Panc1 (cell line): ENCODE measurements at places on chromosomes 6 and 20.

DNA sequence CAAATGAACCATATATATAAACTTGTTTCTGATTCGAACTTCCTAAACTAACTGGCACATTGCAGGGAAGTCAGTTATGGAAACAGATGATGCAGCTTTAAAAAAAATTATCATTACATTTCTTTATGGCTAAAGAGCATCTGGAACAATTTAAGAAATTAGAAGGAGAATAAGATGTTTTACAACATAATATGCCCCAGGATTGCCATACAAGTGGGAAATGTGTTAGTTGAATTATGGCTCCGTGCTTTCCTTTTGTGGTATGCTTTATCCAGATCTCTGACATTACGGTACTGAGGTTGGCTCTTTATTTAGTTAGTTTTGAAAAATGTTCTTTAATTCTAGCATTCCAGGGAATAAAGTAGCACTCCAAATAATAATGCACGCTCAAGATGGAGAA, 343.0 kb upstream of the ZFP64 start:
- DNase-seq, result no peak

- no peak for DNase-seq
Measured at GRCh38 chr20:3654326-3655130, 8.7 kb downstream of the GFRA4 start.

GRCh38 chr20:56872620-56873458, 243.7 kb downstream of the TFAP2C start:
- DNase-seq, result no peak

DNA sequence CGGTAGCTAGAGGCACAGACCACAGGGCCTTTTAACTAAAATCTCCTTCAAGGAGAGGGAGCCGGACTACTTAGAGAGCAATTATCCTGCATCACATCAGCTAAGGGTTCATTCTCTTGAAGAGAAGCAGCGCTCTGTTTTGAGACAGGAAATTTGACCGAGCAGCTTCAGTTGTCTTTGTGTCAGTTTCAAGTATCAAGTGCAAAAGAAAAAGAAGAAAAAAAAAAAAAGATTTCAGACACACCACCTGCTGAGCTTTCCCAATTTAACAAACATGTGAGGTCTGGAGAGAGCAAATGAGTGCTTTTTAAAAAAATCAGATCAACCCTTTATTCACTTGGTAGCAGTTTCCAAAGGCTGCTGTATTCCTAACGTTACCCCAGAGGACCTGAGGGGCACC, 273.5 kb upstream of the POU3F2 start:
- no peak for DNase-seq

DNA sequence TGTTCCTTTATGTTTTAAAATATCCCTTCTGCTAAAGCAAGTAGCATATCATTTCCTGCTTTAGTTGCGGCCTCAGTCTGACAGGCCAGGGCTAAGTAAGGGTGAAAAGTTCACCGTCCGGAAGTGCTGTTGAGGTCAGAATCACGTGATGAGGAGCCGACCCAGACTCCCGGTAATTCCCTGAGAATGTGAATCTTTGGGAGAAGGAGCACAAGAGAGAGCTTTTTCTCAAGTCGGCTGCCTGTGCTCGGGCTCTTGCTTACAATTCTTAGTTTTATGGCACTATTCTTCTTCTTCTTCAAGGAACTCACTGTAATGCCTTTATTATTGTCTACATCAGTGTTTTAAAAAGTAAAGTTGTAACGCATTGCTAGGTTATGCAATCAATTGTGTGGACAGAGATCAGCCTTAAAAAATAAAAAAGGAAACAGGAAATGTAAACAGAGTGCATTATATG, 309.3 kb downstream of the PRL start:
- DNase-seq, result no peak

GRCh38 chr6:89386917-89387491, 25.1 kb downstream of the RRAGD start:
- DNase-seq, result no peak

DNA sequence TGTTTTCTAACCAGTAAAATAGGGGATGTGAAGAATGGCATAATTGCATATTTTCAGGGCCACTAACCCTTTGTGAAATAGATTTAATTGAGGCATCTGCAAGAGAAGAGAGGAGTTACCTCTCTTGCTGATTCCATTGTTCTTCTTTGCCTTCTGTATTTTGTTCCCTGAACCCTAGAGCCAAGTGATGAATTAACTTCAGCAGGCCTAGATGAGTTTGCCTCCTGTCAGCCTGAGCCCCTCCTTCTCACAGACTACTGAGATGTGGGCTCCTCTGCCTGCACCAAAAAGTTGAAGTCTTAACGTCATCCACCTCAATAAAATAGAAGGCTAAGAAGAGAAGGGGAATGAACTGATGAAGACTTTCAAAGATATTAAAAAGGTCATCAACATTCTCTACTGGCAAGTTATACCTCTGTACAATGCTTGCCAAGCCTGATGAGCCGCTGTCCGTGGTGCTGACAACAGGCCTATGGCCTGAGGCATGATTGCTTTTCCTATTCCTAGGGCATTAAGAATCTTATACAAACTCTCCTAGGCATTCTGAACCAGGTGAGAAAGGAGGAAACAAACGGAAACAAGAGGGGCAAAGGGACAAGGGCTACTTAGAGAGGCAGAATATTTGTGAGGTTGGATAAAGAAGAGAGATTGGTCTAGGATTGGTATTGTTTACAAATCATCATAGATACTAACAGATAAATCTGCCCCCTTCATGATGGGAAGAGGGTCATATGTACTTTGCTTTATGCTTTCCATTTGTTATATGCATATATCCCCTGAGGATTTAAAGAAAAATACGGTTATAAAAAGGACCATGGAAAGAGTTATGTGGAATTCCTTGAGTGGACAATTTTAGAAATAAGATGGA, 46.8 kb downstream of the CD24 start:
- no peak for DNase-seq

DNA sequence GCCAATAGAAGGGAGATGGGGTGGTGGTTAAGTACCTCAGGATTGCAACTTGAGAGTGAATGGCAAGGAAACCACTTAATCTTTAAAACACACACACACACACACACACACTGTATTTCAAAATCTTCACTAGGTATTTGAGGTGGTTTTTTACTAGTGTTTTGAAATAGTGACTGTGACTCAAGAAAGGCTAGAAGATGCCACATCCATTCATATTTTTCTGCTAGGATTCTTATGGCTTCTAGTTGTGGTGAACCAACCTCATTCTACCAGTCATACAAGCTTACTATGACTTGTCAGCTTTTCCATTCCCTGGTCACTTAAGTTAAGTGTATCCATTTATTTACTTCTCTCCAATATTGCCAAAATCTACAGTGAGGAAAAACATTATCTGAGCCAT, 519.4 kb upstream of the JAG1 start:
- DNase-seq, result no peak

DNA sequence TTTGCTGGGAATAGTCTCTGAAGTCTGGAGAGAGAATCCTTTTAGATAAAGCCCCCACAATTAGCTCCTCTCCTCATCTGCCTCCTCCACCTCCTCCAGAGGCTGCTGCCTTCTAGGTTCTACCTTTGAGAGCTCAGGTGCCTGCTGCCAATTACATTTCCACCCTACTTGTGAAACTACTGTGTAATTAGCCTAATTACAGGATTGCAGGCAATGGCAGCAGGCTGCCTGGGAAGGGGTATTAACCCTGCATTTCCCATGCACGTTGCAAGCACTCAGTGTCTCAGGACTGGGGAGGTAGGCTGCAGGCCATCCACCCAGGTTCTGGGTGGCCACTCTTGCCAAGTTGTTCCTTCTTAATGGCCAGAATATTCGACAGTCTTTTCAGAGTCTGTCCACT, 215.6 kb upstream of the ZNF217 start:
- DNase-seq, result no peak

DNA sequence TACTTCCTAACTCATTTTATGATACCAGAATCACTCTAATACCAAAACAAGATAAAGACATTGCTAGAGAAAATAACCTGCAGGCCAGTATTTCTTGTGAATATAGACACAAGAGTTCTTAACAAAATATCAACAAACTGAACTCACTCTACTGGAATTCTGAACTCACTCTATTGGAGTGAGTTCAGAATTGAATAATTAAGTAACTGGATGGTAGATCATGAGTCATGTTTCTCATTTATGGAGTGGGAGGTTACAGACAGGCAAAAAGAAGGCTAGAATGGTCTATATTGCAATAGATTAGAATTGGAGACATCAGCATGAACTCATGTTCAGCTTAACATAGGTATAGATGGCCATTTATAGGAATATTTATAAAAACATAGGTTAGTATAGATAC, 26.6 kb upstream of the C6orf58 start:
- DNase-seq, result no peak

DNA sequence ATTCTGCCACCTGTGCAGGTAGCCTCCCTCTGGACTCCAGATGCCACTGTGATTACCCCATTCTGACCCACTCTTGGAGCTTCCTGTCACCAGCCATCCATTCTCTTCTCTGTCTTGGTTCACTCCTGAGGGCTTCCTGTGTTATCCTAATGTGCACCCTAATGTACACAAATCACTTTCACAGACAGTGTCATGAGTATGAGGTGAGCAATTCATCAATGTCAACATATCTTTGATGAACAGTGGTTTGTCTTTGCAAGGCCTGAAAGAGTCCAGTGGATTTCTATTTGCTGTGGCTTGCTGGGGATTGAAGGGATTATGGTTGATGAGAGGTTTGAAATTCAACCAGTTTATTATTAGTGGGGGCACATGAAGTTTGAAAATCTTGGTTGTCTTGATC, 63.8 kb upstream of the EEF1E1 start:
- DNase-seq, result no peak

GRCh38 chr6:92415656-92416055, 1003.7 kb downstream of the EPHA7 start:
- no peak for DNase-seq

GRCh38 chr20:52616629-52617028, 355.5 kb upstream of the TSHZ2 start:
- no peak for DNase-seq

DNA sequence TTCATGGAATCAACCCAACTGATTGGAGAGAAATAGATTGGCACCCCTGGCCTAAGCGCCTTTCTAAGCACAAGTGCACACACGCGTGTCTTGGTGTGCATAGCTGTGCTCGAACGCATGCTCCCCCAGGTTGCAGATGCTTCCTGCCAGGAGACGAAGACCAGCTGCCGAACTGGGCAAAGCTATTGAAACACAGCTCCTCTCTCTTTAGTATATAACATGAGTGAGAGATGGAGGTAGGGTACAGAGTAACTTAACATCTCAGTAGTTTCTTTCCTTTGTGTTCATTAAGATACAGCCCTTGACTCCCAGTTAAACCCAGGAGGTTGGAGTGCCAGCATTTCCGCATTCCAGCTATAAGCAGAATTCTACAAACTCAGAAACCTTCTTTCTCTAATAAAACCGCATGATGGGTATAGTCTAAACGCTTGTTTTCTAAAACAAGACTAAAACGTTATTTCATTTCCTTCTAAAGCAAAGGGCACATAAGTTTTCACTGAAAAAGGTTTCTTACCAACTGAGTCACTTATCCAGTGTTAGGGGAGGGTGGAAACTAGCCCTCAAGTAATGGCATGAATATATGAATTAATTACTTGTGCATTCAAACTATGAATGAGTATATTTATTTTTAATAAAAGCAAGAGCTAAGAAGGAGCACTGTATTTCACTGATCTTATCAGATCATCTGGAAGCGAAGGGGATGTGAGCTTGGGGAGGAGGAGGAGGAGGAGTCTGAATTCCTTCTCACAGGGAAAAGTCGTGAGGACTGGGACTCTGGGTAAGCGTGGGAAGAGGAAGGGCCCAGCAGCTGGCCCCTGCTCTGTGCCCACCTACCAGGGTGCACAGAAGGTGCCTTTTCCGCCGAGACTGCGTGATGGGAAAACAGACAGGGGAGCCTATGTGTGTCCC, 179.2 kb downstream of the TMEM242 start:
- DNase-seq, result no peak

GRCh38 chr6:44169886-44170570, 11.4 kb downstream of the CAPN11 start:
- no peak for DNase-seq

GRCh38 chr6:129843573-129843972, 17.5 kb downstream of the TMEM244 start:
- DNase-seq, result no peak

DNA sequence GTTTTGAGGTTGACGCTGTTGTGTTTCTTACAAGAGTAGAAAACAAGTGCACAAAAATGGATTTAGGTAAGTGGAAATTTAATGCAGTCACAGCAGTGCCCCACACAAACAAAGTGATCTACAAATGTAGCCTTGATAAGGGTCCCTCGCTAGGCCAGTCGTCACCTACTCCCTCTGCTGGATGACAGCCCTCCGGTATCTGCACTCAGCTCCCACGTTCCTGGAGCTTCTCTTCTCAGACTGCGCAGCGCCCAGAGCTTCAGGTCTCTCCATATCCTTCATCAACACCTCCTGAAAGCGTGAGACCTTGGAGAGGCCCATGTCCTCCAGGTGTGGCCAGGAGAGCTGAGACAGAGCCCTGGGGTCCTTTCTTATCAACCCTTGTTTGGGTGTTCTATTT, 58.3 kb upstream of the MAP3K4 start:
- DNase-seq, result no peak

- no peak for DNase-seq
Measured at GRCh38 chr20:63979557-63980316, at the start of gene SAMD10. Gene SAMD10 (minus strand): TSS chr20:63979642. CDS start chr20:63979467, 175 bp downstream.
